ENCODE measurements at places on chromosomes 16 and 17.
A peak's percentile ranks its signal among the peaks of the same experiment; 100 is the strongest.

- no peak for DNase-seq
These were observed 10.4 kb downstream of the MYLK3 start for GRCh38 chr16:46737621-46738214.

- no peak for DNase-seq
These were observed 999.7 kb downstream of the CDH11 start for GRCh38 chr16:64122177-64122576.

DNA sequence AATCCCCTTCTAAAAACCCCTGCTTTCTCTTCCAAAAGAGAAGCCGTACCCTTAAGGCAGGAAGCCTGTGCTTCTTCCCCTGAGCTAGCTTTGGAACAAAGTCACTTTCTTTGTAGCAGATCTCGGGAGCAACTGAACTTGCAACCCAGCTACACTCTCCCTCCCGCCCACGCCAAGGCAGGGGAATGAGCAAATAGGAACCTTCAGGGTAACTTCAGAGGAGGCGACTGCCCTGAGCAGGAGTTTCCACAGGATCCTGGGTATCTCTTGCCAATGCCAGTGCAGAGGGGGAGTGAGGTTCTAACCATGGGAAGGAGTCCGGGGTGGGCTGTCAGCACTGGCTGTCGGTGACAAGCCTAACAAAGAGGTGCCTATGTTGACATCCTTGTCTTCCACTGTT is 5.9 kb upstream of the PIRT start:
- DNase-seq = peak; percentile 6

DNA sequence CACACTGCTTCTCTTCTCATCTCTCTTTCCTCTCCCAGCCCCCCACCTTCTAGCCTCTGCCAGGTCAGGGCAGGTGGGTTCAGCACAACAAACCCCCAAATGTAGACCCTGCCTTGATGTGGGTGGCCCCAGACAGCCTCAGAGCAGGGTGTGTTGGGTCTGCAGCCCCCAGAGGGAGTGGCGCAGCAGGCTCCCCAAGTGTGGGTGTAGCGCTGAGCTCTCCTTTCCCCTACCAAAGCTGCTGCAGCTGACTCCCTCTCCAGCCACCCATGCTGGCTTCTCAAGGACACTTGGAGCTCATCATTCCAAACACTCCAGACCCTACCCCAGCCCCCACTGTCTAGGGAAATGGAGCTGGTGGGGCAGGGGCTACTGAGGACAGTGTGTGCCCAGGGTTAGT is 27.3 kb downstream of the NLRC3 start:
- DNase-seq = no peak

- DNase-seq = peak; percentile 11
These were observed 1.6 kb upstream of the TBX21 start for GRCh38 chr17:47731396-47731795.

- no peak for DNase-seq
These were observed 32.8 kb downstream of the NETO2 start for GRCh38 chr16:47110939-47111338.

- no peak for DNase-seq
These were observed 5.8 kb upstream of the HBZ start for GRCh38 chr16:146646-147045.

GRCh38 chr17:50191359-50192143 is 9.9 kb downstream of the COL1A1 start:
- DNase-seq = no peak

- no peak for DNase-seq
These were observed 78.1 kb downstream of the OR1D5 start for GRCh38 chr17:2985318-2985717.

- no peak for DNase-seq
These were observed 398.6 kb downstream of the CPPED1 start for GRCh38 chr16:12405089-12405488.

GRCh38 chr17:75587675-75588595 is at the start of gene MYO15B:
Gene MYO15B (plus strand): TSS chr17:75587800. CDS start chr17:75588058, 258 bp downstream.
- DNase-seq = peak; percentile 79

GRCh38 chr16:52367821-52368220 is 179.1 kb downstream of the TOX3 start:
- DNase-seq = no peak

DNA sequence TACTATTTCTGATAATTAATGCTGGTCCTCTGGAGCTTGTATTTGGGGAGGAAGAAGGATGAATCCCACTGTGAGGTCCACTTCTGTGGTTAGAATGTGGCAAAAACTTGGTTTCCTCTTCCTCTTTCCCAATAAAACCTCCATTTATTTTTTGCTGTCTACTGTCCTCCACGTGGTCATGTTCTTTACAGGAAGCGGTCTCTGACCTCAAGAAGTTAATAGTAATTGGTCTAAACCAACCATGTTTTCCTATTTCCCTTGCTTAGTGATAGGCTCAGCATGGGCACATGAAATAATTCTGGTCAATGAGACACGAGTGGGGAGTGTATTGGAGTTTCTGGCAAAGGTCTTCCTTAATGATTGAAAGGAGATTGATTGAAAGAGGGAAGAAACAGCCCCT is 33.9 kb downstream of the CHP2 start:
- DNase-seq = no peak

DNA sequence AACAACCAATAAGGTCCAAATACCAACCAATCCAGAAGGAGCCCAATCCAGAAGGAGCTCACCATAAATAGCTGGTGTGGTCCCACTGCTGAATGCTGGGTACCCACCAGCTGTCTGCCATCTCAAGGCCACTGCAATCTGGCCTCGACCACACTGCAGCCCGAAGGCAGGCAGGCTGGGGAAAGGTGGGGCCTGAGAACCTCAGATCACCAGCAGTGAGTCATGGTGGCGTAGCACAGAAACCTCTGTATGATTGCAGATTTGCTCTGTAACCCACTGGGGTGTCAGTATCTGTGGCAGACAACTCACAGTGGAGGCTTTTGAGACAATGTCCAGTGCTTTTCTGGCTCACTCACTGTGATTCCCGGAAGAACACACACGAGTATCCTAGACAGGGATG is 14.7 kb upstream of the CMTR2 start:
- DNase-seq = no peak

DNA sequence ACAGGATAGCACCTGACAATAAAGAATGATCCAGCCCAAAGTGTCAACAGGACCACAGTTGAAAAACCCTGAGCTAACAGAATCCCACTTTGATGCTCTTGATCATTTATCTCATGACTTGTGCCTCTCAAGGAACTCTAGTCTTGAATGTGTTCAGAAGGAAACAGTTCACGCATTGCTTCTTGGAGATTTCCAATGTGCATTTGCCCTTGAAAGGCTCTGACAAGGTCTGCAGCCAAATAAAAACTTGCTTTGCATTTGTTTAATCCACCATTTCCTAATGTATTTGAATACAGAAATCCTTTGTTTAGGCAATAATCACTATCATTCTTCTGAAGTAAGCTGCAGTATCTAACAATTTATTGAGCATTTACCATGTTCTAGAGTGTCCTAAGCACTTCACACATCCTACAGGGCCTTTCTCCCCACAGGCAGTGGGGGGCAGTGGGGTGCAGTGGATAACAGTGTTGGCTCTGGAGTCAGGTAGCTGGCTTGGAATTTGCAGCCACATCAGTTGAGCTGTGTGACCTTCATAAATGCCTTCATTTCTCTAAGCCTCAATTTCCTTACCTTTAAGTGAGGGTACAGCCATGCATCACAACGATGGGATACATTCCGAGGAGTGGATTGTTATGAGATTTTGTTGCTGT is 239.7 kb downstream of the XYLT1 start:
- DNase-seq = no peak

- no peak for DNase-seq
These were observed 34.9 kb upstream of the MMD start for GRCh38 chr17:55456307-55457240.

- DNase-seq = no peak
These were observed 26.3 kb upstream of the PLLP start for GRCh38 chr16:57310801-57311200.

DNA sequence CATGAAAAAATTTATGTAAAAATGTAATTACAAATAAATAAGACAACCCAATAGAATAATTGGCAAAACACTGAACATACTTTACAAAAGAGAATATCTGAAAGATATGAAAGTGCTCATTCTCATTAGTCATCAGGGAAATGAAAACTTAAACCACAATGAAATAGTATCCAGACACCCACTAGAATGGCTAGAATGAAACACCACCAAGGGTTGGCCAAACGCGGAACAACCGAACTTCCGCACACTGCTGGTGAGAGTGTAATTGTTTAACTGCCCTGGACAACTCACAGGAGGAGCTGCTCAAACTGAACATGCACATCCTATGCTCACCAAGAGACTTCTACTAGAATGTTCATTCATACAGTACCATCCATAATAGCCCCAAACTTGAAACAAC is 5.8 kb upstream of the ZDHHC7 start:
- DNase-seq = peak; percentile 34

DNA sequence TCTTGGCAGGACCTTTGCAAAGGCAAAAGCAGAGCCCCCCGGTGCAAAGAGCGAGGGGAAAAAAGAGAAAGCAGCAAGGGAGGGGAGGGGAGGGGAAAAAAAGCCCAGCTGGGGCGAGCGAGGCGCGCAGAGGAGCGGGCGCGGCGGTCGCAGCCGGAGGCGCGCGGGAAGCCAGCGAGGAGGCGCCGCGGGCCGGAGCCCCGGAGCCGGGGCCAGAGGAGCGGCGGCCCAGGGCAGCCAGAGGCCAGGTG is 129 bp downstream of the IRX5 start:
- DNase-seq = no peak

GRCh38 chr16:24336491-24336890 is 80.4 kb downstream of the CACNG3 start:
- no peak for DNase-seq

DNA sequence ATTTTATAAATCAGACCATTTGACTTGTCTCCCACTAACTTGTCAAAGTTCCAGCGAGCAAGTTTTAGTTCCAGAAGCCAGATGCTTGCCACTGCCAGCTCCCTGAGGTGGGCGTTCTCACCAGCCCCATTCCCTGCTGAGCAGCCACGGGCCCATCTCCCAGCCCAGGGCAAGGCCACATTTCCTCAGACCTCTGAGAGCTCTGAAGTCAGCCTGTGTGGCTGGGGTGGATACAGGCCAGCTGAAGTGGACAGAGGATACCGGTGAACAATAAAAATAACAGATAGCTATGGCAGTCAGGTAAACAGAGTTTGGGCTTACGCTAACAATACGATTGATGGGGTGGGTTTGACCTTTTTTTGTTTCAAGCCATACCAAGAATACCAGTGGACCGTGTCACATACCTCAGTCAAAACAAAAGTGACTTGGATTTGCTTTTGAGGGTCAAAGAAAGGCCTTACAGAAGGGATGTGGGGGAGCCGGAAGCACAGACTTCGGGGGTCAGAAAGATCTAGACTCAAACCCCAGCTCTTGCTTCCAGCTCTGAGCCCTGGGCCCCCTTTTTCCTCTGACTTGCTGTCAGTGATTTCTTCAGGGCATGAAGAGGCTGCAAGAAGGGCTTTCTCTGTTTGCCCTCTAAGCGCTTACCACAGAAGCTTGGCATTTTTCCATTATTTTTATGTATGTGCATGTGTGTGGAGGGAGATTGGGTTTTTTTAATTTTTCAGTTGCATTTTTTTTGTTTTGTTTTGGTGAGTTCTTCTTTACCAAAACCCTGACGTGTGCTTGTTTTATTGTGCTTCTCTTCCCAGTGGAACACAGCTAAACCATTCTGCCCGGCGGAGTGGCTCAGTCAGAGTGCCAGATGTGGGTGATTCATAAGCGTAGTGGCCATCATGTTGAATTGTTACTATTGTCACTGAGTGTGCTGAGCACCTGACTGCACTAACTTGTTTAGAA is 109.9 kb downstream of the GNAO1 start:
- no peak for DNase-seq

GRCh38 chr16:26710450-26710849 is 356.3 kb upstream of the C16orf82 start:
- DNase-seq = no peak

GRCh38 chr16:2836646-2837508 is 6.8 kb downstream of the ZG16B start:
- no peak for DNase-seq

DNA sequence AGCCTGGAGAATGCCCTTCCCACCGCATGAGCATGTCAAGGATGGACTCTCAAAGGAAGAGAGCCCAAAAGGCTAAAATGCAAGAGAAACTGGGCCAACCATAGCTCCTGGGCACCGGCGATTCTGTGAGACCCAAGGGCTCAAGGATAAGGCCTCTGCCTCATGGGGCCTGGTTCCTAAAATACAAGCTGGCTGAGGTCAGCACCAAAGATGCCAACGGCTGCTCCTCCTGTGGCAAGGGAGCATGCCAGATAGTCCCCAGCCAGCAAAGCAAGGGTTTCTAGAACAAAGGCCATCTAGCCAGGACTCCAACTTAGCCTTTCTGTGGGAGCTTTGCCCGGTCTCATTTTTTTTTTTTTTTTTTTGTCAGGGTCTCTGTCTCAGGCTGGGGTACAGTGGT is 20.1 kb downstream of the GPRC5B start:
- no peak for DNase-seq

- no peak for DNase-seq
These were observed 8.8 kb downstream of the VPS53 start for GRCh38 chr17:705863-706262.

- DNase-seq = peak; percentile 53
These were observed 9.9 kb downstream of the CYGB start for GRCh38 chr17:76527430-76528111.

DNA sequence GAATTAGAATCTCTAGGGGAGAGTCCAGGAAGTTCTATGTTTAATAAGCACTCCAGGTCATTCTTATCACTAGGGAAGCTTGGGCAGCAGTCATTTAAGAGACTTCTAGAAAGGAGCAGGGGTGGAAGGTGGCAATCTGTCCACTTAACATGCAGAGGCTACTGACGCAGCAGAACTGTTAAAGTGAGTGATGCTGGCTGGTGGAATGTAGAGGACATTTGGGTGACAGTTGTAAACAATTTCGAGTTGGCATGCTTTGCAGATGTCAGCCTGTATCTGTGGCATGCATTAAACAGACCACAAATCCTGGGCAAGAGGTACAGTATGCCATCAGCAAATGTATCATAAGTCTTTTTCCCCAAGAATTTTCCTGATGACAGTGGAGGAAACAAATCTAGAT is 40.5 kb upstream of the HS3ST3A1 start:
- DNase-seq = no peak

GRCh38 chr17:1174263-1174880 is 5.4 kb downstream of the ABR start:
- DNase-seq = no peak

DNA sequence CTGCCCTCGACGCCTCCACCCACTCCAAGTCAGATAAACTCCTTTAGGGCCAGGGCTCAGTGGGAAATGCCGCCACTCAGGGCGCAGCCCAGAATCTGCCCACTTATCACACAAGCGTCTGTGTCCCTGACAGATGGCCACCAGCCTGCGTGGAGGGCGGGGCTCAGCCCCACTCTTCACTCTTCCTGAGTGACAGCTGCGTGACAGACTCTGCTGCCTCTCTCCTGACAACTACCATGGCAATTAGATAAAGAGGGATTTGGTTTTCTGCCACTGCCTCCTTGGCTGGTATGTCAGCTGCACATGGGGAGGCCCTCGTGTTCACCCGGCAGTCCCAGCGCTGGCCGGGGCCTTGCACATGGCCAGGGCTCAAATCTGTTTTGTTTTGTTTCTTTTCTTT is 96.2 kb downstream of the RTN4RL1 start:
- DNase-seq = no peak

GRCh38 chr16:19286827-19287226 is 1.3 kb downstream of the CLEC19A start:
- no peak for DNase-seq

- DNase-seq = peak; percentile 37
These were observed 11.0 kb downstream of the CYB561 start for GRCh38 chr17:63434951-63435571.

All from stimulated activated naive CD8-positive, alpha-beta T cell treated with anti-CD3 and anti-CD28 coated beads, Interleukin-15, Interleukin-2, amounts not matched to agents 100 U/mL and 50 U/mL, for 24 hours (primary cell).